HCEC 1CT (cell line): ENCODE measurements at places on chromosomes 11 and 22.

- DNase-seq, result no peak
These were observed 23.1 kb downstream of the OR2AT4 start for GRCh38 chr11:75073459-75074190.

- DNase-seq, result no peak
These were observed 47.1 kb upstream of the OPCML start for GRCh38 chr11:133579165-133580031.

GRCh38 chr11:84289381-84289906 is 1003.3 kb upstream of the CCDC90B start:
- DNase-seq, result no peak

GRCh38 chr11:10727146-10727851 is 23.7 kb upstream of the CTR9 start:
- DNase-seq, result peak; percentile 30

DNA sequence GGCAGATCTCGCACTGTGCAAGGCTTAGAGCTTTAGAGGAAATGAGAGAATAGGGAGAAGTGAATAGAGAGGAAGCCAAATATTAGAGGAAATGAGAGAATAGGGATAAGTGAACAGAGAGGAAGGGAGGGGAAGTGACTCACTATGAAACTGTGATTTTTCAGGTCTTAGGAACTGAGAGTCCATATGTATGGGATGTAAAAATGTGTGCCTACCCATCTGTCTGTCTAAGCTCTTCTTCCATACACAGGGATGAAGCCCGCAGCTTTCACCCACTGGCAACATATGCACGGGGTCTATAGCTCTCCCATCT is 6.4 kb upstream of the CCDC86 start:
- peak; percentile 60 for DNase-seq

DNA sequence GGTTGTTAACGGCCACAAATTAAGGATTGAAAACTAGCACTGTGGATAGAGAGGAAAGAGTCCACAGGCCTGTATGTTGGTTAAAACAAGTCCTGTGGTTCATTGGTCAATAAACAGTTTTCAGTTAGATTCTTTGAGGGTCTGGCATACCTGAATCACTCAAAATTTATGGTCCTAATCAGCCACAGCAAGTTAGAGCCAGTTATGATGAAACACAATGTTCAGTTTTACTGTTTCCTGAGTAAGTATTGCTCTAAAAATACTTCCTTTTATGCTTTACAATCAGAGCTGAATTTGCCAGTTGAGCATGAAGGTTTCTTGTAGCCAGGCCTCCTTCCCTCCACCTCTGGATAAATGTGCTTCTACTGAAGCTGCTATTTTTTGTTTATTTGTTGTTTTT is 12.9 kb upstream of the CAT start:
- peak; percentile 20 for DNase-seq

DNA sequence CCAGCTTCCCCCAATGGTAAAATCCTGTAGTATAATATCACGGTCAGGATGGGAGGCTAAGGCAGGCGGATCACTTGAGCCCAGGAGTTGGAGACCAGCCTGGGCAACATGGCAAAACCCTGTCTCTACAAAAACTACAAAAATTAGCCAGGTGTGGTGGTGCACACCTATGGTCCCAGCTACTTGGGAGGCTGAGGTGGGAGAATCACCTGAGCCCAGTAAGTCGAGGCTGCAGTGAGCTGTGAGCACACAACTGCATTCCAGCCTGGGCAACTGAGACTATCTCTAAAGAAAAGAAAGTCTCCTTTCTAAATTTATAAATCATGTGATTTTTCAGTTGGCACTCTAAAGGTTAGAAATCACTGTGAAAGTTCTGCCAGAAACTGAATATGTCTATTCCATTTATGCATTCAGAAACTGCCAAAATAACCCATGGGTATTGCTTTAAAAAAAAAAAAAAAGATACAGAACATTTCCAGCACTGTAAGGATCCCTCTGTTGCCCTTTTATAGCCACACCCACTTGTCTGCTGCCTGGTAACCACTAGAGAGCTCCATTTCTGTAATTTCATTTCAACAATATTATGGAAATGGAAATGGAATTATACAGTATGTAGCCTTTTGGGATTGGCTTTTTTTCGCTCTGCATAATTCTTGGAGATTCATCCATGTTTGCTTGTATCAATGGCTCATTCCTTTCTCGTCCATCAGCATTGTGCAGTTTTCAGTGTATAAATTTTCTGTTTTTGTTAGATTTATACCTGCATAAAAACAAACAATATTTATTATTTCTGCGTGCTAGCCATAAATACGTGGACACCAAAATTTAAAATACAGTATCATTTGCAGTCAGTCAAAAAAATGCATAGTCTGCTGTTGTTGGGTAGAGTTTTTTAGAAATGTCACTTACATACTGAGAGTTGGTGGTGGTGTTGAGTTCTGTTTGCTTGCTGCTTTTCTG is 9.4 kb downstream of the CDC45 start:
- DNase-seq, result peak; percentile 39

DNA sequence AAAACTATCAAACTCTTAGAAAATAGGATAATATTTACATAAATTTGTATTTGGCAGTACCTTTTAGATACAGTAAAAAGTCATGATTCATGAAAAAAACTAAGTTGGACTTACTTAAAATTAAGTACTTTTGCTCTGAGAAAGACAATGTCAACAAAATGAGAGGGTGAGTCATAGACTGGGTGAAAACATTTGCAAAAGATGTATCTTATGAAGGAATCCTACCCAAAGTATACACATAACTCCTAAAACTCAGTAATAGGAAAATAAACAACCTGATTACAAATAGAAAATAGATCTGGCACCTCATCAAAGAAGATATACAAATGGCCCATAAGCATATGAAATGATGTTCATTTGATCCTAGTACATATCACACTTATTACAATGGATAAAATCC is 1154.6 kb downstream of the JRKL start:
- no peak for DNase-seq

DNA sequence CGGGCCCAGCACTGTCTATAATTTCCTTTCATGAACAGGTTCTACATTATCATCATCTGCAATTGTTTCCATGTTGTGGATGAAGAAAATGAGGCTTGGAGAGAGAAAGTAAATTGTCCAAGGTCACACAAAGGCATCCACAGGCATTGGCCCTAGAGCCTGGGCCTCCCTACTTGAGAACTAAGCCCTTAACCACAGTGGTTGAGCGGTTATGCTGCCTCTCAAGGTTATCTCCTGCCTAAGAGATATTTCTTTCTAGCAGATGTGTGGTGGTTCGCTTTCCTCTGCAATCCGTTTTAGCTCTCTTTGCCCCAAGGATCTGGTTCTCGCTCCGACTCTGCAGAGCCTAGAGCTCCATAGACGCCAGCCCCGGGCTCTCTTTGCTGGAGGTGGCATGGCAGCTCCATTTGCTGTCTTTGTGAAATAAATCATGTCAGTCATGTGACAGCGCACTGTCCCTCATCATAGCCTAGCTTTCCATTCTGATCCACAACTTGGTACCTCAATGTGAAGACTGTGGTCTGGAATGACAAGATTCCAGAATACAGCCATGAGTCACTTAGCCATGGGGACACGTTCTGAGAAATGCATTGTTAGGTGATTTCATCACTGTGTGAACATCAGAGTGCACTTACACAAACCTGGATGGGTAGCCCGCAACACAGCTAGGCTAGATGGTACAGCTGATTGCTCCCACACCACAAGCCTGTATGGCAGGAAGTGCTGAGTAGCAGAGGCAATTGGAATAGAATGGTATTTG is 27.2 kb downstream of the RPS6KA4 start:
- DNase-seq, result no peak
